ENCODE measurements at places on chromosomes 7 and 10. TPM values are rescaled to one million over a fixed set of nuclear protein-coding genes. Genes with fewer than 3 reads are reported as not detected.

Gene KCNH2
- 19.3 TPM for total RNA-seq

DNA sequence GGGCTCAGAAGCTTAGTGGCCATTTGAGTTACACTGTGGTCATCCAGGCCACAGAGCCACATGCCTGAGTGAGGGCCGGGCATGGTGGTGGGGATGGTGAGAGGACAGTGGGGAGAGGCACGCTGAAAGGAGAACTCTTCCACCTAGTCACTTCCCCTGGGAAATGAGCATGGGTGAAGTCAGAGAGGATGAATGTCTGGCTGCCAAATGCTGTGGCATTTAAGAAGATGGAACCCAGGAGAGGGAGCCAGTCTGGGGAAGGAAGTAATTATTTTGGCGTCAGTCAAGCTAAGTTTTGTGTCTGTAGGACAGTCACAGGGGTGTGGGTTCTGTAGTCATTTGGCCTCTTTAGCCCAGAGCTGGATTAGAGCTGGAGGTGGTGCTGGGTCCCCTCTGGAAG is 86.0 kb upstream of the PODXL start:
- H3K36me3 ChIP-seq, result no peaks in the 10 kb centered on the region
- peaks cover 25% of the 10 kb centered on the region for H3K4me1 ChIP-seq
- no peak for DNase-seq
- H3K27ac ChIP-seq, result no peak overlapping the region

DNA sequence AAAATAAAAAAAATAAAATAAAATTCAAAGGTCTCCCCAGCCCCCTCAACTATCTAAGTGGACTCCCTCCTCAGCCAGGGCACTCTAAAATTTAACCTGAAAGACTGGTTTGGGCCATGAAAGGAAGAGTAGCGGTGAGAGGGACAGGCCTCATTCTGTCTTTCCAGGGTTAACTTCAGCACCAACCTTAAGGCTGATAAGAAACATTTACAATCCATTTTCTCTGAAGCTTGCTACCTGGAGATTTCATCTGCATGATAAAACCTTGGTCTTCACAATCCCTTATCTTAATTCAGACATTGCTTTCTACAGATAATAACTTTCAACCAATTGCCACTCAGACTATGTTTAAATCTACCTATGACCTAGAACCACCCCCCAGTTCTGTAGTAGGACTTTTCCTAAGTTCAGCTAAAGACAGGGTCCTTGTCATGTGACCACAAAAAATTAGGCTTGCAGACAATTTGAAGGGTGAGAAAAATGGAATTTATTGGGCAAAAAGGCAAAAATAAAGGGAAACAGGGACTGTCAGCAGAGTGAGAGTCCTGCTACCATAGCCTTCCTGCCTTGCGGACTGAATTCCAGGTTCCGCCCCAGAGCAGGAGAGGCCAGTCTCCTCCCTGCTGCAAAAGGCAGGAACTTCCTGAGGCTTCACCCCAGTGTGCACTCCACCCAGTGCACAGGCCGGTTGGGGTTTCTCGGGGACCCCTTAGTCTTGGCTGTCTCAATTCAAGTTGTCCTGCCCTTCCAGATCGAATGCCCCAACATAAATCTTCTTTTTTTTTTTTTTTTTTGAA is 26.0 kb downstream of the AGK start:
- H3K36me3 ChIP-seq, result peaks cover 36% of the 10 kb centered on the region
- H3K27me3 ChIP-seq, result no peaks in the 10 kb centered on the region
- DNase-seq, result no peak

- H3K27ac ChIP-seq, result no peak overlapping the region
- H3K27me3 ChIP-seq, result peaks cover 10% of the 10 kb centered on the region
- H3K36me3 ChIP-seq, result no peaks in the 10 kb centered on the region
- H3K4me1 ChIP-seq, result no peaks in the 10 kb centered on the region
- no peak overlapping the region for H3K4me3 ChIP-seq
Measured at GRCh38 chr7:100957832-100958421, 8.6 kb downstream of the MUC3A start.

DNA sequence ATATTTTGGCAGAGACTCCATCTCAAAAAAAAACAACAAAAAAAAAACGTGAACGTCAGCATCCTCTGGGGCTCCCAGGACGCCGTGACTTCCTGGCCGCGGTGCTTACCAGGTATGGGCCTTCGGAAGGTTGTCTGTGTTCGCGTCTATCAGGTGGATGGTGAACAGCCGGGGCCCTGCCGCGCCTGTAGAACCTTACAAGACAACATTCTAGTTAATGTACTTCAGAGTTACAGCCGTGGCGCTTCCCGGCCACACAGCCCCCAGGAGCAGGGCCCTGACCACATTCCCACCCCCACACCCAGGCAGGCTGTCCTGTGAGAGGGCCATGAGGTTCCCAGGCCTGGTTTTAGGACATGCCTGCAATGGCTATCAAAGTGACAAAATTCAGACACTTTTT is 111.0 kb downstream of the SMURF1 start:
- DNase-seq, result no peak
- H3K4me1 ChIP-seq, result no peaks in the 10 kb centered on the region
- H3K27ac ChIP-seq, result no peak overlapping the region
- H3K27me3 ChIP-seq, result no peaks in the 10 kb centered on the region
- peaks cover 87% of the 10 kb centered on the region for H3K36me3 ChIP-seq
- no peak overlapping the region for H3K4me3 ChIP-seq

DNA sequence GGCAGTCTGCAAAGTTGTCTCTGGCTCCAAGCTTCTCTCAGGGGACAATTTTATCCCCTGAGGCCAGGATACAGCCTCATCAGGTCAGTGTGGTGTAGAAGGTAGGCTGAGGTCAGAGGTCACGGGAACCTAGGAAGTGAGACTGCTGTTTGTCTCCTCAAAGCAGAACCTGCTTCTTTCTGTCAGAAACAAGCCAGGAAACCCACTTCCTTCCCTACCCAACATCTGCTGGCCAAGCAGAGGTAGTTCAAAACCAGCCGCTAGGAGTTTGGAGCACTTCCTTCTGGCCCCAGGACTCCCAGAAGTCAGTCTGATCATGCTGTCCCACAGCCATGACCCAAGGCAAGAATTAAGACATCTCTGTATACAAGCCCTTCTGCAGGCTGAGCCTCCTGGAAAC is 12.2 kb downstream of the CLRN3 start:
- H3K27me3 ChIP-seq, result peaks cover 3% of the 10 kb centered on the region
- no peak overlapping the region for H3K27ac ChIP-seq
- DNase-seq, result no peak
- no peak overlapping the region for H3K4me3 ChIP-seq
- no peaks in the 10 kb centered on the region for H3K36me3 ChIP-seq

DNA sequence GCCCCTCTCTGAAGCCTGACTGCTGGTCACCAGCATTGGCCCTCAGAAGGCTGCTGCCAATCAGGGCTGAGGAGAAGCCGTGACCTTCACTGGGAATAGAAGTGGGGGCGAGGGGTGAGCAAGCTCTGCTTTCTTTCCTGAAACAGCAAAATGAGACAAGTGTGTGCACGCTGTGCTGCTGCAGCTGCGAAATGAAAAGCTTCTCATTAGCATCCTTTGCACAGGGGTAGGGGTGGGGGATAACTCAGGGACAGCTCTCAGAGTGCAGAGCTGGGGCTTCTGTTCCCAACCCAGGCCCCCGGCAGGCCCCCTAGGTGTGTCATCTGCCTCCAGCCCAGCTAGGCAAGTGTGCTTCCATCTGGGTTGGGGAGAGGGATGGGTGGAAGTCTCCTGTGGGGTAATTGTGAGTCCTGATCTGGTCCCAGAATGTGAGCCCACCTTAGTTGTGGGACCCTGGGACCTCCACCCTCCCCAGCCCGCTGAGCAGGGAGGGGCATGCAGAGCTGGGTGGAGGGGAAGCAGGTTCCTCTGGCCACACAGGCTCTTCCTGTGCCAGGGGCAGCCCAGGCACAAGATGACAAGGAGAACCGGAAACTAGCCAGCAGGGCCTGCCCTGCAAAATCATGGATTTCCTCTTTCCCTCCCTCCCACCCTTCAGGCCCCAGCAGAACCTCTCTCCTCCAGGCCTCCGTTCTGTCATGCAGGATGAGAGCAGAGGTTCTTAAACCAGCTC is 22.2 kb downstream of the ZNF467 start:
- DNase-seq, result no peak
- H3K27ac ChIP-seq, result no peak overlapping the region
- no peak overlapping the region for H3K4me3 ChIP-seq
- H3K27me3 ChIP-seq, result no peaks in the 10 kb centered on the region
- H3K36me3 ChIP-seq, result no peaks in the 10 kb centered on the region
- no peaks in the 10 kb centered on the region for H3K4me1 ChIP-seq

DNA sequence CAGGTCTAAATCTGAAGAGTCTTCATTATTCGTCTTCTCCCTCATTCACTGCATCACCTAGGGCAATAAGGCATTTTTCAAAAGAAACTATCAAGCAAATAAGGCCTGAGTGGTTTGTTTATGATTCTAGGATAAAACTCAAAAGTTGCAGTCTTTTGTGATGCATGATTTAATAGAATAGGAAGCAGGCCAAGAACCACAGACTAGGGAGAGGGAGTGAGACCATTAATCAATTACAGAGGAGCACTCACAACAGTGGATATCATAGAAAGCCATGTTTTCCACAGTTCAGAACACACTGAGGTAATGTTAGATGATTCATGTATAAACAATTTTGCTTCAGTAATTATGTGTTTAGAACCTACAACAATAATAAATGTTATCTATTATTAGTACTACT is 87.8 kb upstream of the LRRTM3 start:
- no peak overlapping the region for H3K27ac ChIP-seq
- no peak overlapping the region for H3K4me3 ChIP-seq
- no peaks in the 10 kb centered on the region for H3K27me3 ChIP-seq
- no peak for DNase-seq
- peaks cover 4% of the 10 kb centered on the region for H3K4me1 ChIP-seq

- no peaks in the 10 kb centered on the region for H3K27me3 ChIP-seq
- no peak for DNase-seq
- no peaks in the 10 kb centered on the region for H3K36me3 ChIP-seq
- H3K4me1 ChIP-seq, result no peaks in the 10 kb centered on the region
Measured at GRCh38 chr7:1665549-1666316, 4.3 kb upstream of the ELFN1 start.

- no peak overlapping the region for H3K4me3 ChIP-seq
- H3K27ac ChIP-seq, result no peak overlapping the region
- H3K4me1 ChIP-seq, result peaks cover 9% of the 10 kb centered on the region
- H3K27me3 ChIP-seq, result no peaks in the 10 kb centered on the region
- no peak for DNase-seq
Measured at GRCh38 chr7:4025694-4026615, 656.1 kb upstream of the FOXK1 start.

DNA sequence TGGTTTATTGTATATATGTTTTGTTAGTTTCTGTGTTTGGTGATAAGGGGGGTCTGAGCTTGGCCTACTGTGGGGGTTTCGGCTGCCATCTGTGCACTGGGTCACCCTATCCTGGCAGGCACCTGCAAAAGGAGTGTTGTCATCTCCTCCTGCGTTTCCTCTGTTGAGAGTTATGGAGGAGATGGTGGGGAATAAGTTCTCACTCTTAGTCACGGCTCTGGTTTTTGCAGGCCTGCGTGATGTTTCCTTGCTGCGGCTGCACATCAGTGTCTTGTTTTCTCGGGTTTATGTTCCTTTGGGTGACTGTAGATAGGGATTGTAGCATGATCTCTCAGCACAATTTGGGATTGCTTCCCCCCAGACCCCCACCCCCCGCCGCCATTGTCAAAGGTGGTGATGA is 36.8 kb downstream of the CCM2 start:
- peaks cover 7% of the 10 kb centered on the region for H3K4me1 ChIP-seq
- H3K27me3 ChIP-seq, result no peaks in the 10 kb centered on the region
- no peak overlapping the region for H3K4me3 ChIP-seq
- peaks cover 13% of the 10 kb centered on the region for H3K36me3 ChIP-seq
- H3K27ac ChIP-seq, result no peak overlapping the region

- no peak overlapping the region for H3K4me3 ChIP-seq
- 0 out of 2 replicates have a peak, but pooled peaks cover 3% of the 10 kb centered on the region for H3K27me3 ChIP-seq
- H3K36me3 ChIP-seq, result no peaks in the 10 kb centered on the region
- H3K27ac ChIP-seq, result no peak overlapping the region
Measured at GRCh38 chr7:106064316-106064715, 47.8 kb downstream of the SYPL1 start.

DNA sequence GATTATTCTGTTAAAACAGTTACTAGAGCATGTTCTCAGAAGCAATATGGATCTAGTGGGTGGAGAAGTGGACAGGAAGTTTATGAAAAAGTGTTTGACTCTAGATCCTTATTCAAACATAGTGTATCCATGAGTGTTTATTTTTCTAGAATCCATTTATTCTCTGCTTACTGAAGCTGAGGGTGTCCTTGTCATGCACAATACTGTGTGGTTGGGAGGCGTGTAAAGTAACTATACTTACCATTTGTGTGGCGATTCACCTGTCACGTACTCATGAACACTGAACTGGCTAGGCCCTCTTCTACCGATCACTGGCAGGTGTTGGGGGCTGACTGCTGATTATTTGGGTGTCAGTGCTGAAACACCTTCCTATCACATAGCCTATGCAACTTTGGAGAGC is 74.0 kb downstream of the POU6F2 start:
- no peaks in the 10 kb centered on the region for H3K27me3 ChIP-seq
- H3K4me1 ChIP-seq, result no peaks in the 10 kb centered on the region
- H3K27ac ChIP-seq, result no peak overlapping the region

DNA sequence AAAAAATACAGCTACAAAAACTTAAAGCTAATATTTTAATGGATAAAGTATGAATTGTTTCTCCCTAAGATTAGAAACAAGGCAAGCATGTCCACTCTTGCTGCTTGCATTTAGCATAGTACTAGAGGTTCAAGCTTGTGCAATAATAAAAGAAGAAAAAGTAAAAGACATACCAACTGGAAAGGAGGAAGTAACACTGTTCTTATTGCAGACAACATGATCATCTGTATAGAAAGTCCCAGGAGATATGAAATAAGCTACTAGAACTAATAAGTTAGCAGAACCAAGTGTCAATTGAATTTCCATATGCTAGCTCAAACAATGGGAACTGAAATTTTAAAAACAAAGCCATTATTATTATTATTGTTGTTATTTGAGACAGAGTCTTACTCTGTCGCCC is 20.0 kb upstream of the RABGEF1 start:
- DNase-seq, result no peak
- H3K36me3 ChIP-seq, result no peaks in the 10 kb centered on the region
- H3K4me1 ChIP-seq, result no peaks in the 10 kb centered on the region
- no peak overlapping the region for H3K4me3 ChIP-seq
- no peaks in the 10 kb centered on the region for H3K27me3 ChIP-seq

DNA sequence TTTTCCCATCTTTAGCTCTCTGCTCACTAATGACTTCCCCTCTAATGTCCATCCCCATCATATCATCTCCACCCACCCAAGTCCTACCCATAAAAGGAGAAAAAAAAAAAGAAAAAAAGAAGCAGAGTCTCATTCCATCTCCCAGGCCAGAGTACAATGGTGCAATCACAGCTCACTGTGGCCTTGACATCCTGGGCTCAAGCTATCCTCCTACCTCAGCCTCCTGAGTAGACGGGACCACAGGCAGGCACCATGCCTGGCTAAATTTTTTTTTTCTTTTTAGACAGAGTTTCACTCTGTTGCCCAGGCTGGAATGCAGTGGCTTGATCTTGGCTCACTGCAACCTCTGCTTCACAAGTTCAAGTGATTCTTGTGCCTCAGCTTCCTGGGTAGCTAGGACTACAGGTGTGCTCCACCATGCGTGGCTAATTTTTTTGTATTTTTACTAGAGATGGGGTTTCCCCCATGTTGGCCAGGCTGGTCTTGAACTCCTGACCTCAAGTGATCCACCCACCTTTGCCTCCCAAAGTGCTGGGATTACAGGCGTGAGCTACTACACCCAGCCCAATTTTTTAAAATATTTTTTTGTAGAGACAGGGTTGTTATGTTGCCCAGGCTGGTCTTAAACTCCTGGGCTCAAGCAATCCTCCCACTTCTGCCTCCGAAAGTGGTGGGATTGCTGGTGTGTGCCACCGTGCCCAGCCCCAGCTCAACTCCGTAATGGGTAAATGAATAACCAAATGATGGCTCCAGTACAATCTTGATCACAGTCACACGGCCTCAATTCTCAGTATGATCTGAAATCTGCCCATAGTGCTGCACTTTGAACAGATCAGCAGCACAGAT is 24.6 kb upstream of the SGMS1 start:
- H3K4me3 ChIP-seq, result no peak overlapping the region
- H3K36me3 ChIP-seq, result no peaks in the 10 kb centered on the region
- no peaks in the 10 kb centered on the region for H3K4me1 ChIP-seq
- H3K27me3 ChIP-seq, result no peaks in the 10 kb centered on the region
- no peak overlapping the region for H3K27ac ChIP-seq

All from SJCRH30 (cell line).